ENCODE measurements at places on chromosomes 4 and X.

DNA sequence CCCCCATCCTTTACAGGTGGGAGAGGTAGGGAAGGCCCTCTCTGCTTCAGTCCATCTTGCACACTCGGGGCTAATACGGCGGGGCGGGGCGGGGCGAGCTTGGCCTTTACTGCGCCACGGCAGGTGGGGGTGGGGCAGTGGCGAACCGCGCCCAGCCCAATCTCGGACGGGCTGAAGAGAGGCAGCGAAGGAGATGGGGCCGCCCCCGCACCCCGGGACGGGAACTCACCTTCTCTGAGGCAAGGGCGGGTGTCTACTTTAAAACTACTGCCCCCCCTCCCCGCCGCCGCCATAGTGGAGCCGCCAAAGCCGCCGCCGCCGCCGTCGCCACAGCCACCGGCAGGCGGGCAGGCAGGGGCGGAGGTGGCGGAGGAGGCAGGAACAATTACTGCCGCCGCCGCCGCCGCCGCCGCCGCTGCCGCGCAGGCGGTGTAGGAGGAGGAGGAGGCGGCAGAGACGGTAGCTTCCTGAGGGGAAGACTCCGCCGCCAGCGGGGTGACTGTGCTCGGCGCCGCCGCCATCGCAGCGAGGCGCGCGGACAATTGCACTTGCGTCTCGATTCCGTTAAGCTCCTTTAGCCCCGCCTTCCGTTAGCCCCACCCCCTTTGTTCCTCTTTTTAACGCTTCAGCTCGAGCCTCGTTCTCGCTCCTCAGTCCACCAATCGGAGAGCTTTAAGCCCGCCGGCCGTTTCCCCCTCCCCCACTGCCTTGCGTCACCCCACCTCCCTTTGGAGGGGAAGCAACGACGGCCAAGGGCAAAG, at the start of gene ZMAT1:
ZMAT1 (minus strand) TSS at position 540 of the 761 bp plus-strand sequence; CDS start at position 521, 19 bp downstream.
- peak; percentile 74 for DNase-seq

GRCh38 chr4:147863808-147864472, 132.1 kb downstream of the ARHGAP10 start:
- no peak for DNase-seq

DNA sequence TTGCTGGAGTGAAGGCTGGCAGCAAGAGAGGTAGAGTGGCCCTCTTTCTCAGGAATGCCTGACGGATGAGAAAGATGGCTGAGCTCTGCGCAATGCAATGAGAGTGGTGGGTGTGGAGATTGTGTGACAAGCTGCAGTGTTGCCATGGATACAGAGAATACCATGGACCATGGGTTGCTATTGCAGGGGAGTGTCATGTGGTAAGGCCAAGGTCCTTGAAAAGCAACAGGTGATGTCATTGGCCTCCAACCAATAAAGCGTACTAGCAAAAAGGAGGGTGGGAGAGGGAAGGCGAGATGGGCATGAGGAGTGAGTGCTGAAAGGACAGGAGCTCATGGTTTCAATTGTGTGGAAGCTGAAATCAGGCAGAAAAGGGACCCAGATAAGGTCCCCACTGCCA, 1.8 kb downstream of the PNMA5 start:
- DNase-seq: no peak

GRCh38 chr4:48958582-48958981, 27.5 kb upstream of the CWH43 start:
- no peak for DNase-seq

- DNase-seq: no peak
Observed at GRCh38 chr4:17027495-17027894, 129.1 kb upstream of the LDB2 start.

DNA sequence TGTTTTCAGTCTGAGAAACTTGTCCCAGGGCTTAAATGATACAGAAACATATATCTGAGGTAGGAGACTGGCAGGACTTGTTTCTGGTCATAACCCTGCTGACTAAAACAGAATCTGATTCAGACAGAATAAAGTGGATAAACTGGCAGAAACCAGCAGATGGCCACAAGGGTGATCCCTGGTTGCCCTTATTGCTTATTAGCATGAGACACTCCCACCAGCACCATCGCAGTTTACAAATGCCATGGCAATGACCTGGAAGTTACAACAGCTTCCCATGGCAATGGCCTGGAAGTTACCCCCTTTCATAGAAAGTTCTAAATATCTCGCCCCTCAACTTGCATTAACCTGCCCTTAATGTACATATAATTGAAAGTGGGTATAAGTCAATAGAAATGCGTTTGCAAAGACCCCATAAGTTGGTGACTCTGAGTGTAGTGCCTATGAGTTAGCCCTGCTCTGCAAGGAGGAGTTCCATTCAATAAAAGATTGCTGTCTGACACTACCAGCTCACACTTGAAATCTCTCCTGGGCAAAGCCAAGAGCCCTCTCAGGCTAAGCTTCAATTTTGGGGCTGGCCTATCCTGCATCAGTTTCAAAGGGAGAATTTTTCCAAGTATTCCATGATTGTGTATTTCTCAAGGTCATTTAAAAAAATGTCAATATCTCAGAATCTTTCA, 52.9 kb upstream of the PAGE5 start:
- no peak for DNase-seq

DNA sequence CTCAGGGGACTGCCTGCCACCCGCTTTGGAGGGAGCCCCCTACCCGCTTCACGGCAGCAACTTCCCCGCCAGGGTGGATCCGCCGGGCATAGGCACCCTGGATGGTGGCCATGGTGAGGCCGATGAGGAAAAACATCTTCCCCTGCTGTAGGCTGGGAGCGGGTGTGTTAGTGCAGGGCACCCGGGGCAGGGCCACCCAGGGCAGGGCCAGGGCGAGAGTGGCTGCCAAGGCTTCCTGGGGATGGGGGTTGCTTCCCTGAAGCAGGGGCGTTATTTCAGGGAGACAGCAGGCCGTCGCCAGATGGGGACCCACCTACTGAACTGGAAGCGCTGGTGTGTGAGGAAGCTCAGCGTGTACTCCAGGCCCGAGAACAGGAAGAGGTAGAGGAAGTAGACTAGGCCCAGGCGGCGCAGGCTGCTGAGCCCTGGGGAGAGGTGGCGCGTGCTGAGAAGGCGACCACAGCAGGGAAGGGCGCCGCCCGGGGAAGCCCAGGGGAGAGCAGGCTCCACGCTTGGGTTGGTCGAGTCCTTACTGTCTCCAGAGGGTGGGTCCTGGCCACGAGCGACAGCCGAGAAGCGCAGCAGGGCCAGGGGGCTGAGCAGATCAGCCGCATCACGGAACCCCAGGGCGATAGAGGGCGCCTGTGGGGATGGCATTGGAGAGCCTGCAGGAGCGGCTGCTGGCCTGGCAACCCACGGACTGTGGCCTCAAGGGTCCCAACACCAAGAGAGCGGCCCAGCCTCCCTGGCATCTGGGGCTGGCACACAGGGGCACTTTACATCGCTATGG, 31.5 kb downstream of the NOP14 start:
- no peak for DNase-seq

DNA sequence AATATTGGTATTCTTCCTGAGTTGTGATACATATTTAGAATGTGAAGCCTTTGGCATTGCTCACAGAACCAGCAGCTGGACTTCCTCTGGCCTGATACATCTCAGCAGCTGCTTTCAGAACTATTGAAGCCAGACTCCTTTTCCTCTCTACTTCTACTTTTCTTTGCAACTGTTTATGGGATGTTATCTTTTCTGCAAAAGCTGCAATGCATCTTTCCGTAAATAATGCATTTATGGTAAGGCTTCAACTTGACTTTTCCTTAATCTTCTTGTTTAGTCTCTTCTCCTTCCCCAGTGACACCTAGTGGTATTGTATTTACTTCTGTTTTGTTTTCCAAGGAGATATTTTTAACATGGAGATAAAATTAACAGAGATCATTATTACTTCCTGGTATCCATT, 1548.7 kb downstream of the PCDH7 start:
- no peak for DNase-seq

DNA sequence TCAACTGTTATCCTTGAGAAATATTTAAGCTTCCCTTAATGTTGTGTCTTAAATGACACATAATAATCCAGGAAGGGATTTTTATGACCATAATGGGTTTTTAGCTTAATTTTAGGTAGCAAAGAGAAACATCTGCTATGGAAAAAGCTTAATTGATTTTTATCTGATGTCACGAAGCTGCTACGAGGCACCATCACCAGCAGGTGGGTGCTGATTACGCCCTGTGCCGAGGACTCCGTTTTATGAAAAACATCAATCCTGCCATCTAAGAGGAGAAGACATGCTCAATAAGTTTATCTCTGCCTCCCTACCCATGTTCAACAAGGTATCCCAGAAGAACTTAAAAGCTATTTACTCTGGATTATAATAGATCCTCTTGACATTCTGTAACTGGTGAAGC, 280.6 kb upstream of the ZFP42 start:
- no peak for DNase-seq

DNA sequence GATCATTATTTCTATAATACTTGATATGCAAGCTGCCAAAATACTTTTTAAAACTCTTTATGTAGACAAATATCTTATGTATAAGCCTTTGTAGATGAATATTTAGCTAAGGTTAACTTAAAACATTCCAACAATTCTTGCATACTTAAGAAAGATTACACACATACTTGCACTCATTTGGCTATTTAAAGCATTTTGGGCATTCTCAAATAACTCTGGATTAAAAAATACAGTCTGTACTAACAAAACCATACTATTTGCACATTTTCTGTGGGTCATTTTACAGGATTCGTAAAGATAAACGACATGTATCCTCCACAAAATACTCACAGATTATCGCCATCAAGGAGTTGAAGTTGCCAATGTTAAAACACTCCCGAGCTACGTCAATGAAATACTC, 26.5 kb downstream of the RASGEF1B start:
- DNase-seq: no peak

DNA sequence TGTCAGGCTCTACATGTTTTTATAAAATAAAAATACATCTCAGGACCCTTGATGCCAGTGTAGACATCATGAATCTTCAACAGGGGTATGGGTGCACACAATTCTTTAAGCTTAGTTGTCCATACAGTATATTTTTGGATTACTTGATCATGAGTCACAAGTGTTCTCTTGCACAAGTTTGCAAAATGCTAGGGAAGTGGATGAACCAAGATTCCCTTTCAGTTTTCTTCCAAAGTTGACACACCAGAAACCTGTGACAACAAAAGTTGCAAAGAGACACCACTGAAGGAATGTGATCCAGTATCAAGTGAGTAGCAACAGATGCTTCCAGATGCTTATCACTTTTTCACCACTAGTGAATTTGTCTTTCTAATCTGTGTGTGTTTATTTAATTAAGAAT, 1021.2 kb downstream of the PCDH7 start:
- DNase-seq: no peak

GRCh38 chr4:128191115-128191781, 96.4 kb downstream of the PGRMC2 start:
- DNase-seq: peak; percentile 34

GRCh38 chrX:1212532-1212931, at the start of gene CRLF2:
CRLF2 (minus strand) TSS chrX:1212649; CDS start chrX:1212634, 15 bp downstream.
- no peak for DNase-seq

- no peak for DNase-seq
Observed at GRCh38 chrX:148915474-148915873, 415.1 kb downstream of the AFF2 start.

GRCh38 chr4:186061921-186062320, 7.0 kb upstream of the TLR3 start:
- no peak for DNase-seq

DNA sequence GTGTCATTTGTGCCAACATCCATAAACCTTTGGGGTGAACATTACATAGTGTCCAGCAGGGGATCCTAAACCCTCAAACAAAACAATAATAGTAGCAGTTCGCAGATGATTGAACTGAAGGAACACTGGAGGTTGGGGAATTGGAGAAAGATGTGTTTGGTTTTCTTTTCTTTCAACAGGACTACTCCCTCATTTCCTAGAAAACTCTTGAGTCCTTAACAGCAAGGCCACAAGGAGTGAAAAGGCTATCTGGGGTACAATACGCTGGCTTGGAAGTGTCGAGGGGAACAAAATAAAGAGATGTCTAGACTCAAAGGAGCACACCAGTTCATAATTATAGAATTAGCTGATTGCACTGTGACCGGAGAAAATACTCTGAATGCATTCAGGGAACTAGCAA, 72.1 kb downstream of the IDS start:
- no peak for DNase-seq

DNA sequence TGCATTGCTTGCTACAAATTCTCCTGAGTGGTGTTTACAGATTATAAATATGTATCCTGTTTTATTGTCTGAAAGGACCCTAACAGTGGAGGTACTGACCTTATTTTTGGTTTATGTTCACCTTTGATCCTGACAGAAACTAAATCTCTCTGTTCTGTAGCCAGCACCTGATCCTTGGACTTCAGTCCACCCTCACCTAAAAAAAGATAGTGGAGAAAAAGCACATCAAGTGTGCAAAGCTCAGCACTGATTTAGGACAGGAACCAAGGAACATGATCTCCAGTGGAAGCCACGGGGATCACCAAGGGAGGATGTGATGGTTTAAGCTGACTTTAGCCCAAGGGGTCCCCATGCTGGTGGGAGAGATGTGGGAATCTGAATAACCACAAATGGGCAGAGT, 22.3 kb upstream of the C4orf54 start:
- no peak for DNase-seq

Data from stimulated activated CD8-positive, alpha-beta memory T cell treated with anti-CD3 and anti-CD28 coated beads, Interleukin-15, amount 100 ng/mL, for 48 hours (primary cell).